AG09319 (cell line): ENCODE measurements at places on chromosomes 3 and 15.
A peak's percentile ranks its signal among the peaks of the same experiment; 100 is the strongest.

DNA sequence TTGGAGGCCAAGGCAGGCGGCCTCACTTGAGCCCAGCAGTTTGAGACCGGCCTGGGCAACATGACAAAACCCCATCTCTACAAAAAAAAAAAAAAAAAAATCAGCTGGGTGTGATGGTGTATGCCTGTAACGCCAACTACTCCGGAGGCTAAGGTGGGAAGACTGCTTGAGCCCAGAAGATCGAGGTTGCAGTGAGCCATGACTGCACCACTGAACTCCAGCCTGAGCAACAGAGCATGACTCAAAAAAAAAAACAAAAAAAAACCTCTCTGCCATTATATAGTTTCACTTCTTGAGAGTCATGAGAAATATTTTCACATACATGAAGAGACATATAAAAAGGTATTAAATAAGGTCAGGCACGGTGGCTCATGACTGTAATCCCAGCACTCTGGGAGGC is 45.9 kb upstream of the CP start:
- DNase-seq: no peak

DNA sequence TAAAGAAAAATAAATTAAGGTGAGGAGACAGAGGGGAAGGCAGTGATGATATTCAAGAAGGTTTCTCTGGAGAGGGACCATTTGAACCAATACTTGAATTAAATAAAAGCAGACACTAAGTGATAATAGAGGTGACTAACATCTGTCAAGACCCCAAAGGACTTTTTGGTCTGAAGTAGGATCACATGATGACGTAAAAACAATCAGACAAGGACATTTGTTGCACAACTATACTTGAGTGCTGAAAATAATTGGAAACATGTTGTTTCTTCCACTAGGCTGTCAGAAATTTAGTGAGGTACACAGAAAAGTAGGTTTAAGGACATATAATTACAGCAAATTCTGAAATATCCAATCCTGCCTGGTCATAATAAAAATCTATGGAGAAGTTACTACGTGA is 179.5 kb downstream of the WNT5A start:
- DNase-seq: no peak

- no peak for DNase-seq
These were observed 494.0 kb upstream of the SUCLG2 start for GRCh38 chr3:68148447-68148846.

- DNase-seq: no peak
These were observed 1.4 kb upstream of the HCN4 start for GRCh38 chr15:73370151-73370550.

GRCh38 chr15:52651868-52652267 is 27.3 kb downstream of the ATOSA start:
- peak; percentile 75 for DNase-seq

DNA sequence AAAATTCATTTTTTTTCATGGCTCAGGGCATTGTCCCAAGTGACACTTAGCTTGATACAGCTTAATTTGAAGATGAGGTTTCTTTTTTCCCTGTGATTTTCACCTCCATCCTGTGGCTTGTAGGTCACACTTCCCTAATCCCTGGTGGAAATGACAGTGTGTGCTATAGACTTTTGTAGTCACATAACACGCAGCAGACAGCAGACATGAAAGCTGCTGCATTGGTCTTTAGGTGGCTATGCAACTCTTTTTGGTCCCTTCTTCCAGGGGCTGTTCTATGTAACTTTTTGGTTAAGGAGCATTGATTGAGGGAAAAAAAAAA is 38.8 kb downstream of the TRAK1 start:
- DNase-seq: no peak

DNA sequence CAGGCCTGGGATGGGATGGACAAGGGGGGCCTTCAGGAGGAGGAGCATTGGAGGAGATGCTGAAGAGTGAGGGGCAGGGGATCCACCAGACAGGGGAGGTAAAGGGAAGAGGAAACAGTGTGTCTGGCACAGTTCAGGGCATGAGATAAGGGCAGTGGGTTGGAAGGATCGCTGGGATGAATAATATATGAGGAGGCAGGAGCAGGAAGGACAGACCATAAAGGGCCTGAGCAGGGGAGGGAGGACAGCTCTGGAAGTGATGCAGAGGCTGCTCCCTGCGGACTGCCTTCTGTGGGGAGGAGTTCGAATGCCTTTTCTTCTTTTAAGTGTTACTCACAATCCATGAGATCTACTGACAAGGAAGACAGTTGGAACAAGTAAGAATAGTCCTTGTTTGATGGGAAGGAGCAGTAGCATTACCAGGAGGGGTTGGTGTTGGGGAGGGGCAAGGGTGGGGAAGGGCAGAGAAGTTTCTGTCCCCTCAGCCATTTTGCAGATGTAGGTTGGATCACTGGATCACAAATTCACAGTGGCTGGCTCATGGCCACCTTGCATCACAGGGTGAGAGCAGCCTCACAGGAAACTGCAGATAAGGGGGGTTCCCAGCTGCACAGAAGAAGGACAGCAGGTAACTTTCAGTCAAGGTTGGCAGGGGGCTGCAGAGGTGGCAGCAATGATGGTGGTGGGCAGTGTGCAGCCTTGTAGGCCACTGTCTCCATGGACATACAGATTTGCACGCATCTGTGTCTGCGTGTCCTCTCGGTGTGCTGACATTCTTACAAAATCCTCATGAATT is 91.9 kb upstream of the SNRPN start:
- DNase-seq: no peak

- no peak for DNase-seq
These were observed 43.9 kb upstream of the SMAD3 start for GRCh38 chr15:67021455-67021854.

GRCh38 chr15:56254265-56254664 is 10.6 kb upstream of the RFX7 start:
- DNase-seq: no peak

DNA sequence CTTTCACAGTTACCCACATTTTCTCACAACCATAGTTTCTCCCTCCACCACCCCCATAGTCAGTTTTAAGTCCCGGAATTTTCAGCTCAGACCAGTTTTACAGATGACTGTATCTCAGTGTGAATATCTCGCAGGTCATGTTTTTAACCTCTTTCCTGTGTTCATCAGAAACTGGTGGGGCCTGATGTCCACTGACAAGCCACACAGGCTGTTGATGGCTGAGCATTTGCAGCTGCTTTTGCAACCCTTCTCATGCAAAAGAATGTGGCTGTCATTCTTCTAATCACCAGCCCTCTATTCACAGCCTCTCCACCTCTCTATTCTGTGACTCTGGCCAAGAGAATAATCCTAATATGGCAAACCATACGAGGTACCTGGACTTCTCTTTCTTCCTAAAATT is 8.5 kb downstream of the GYG1 start:
- no peak for DNase-seq

- DNase-seq: no peak
These were observed 570 bp upstream of the NEDD4 start for GRCh38 chr15:55993804-55994560.

GRCh38 chr15:92883876-92884435 is 16.2 kb upstream of the CHD2 start:
- DNase-seq: no peak

GRCh38 chr3:12334786-12335185 is 45.9 kb downstream of the PPARG start:
- no peak for DNase-seq

- DNase-seq: no peak
These were observed 140.8 kb downstream of the UNC13C start for GRCh38 chr15:54119051-54119450.

DNA sequence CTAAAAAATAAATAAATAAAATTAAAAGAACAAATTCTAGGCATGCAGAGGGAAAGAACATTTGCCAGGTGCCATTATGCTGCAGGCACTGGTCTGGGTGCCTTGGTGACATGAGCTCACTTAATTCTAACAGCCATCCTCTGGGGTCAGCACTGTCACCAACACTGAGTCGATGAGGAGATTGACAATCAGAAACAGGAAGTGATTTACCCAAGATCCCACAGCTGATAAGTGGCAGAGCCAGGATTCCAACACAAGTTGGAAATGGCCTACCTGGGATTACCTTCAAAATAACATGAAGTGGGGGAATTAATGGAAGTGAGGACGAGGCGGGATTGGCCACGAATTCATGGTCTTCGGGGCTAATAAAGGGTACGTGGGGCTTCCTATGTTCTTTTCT is 3.6 kb downstream of the PLIN1 start:
- DNase-seq: no peak

DNA sequence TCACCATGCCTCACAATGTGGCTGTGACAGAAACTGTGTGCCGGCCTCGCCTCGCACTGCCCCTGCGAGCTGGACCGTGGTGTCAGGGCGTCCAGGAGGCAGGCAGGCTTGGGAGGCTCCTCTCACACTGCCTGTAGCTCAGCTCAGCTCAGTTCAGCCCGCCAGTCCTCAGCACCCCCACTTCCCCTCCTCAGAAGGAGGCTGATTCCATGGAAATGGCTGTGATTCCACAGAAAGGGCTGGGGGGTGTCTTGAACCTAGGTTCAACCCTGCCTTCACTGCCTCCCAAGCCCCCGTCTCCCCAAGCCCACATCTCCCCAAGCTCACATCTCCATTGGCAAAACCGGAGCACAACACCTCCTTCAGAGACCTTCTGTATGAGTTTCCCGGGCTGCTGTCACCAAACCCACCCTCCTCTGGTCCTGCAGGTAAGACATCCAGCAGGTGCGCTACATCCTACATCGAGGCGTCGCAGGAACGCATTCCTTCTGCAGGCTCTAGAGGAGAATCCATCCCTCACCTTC is 94.0 kb downstream of the OCA2 start:
- DNase-seq: no peak

GRCh38 chr3:64541803-64542202 is 146.0 kb downstream of the ADAMTS9 start:
- DNase-seq: no peak

GRCh38 chr15:68360721-68361120 is 71.2 kb downstream of the ITGA11 start:
- DNase-seq: no peak

GRCh38 chr3:141933421-141934300 is 57.2 kb downstream of the ATP1B3 start:
- no peak for DNase-seq

- no peak for DNase-seq
These were observed 52.3 kb upstream of the PRR20G start for GRCh38 chr3:127339928-127340861.

GRCh38 chr15:74060251-74060650 is 22.1 kb downstream of the GOLGA6A start:
- DNase-seq: no peak

GRCh38 chr3:23183731-23184130 is 19.4 kb upstream of the UBE2E2 start:
- no peak for DNase-seq

GRCh38 chr3:152376351-152377183 is 107.8 kb downstream of the MBNL1 start:
- no peak for DNase-seq

GRCh38 chr3:106160396-106160795 is 291.6 kb upstream of the CBLB start:
- DNase-seq: peak; percentile 8

GRCh38 chr15:51053571-51053970 is 41.1 kb downstream of the TNFAIP8L3 start:
- no peak for DNase-seq

GRCh38 chr3:158260392-158260791 is 150.5 kb downstream of the RSRC1 start:
- no peak for DNase-seq

GRCh38 chr3:124526601-124527000 is 203.7 kb upstream of the UMPS start:
- DNase-seq: no peak

GRCh38 chr3:52256622-52257021 is 11.1 kb downstream of the PPM1M start:
- no peak for DNase-seq

DNA sequence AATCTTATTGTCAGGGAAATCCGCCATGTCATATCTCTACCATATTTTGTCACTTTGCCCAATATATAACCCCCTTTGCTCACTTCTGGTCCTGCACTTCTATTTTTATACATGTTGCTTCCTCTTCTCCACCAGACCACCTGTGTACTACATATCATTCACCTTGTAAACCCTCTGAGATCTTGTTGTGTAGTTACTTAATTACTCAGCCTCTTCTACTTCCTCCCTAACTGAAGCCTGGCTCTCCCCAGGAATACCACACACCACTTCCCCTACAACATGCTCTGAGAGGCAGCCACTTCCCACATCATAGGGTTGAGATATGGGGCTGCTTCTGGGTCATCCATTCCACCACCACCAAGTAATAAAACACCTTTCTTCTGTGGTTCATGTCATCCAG is 10.0 kb downstream of the HEXA start:
- DNase-seq: no peak

GRCh38 chr3:139307601-139308555 is 35.9 kb upstream of the MRPS22 start:
- DNase-seq: no peak
